EL (cell line): ENCODE measurements at places on chromosomes 3 and 15.

- no peak for DNase-seq
These were observed 378.7 kb upstream of the ATP11B start for GRCh38 chr3:182414586-182414985.

- DNase-seq, result no peak
These were observed 57.8 kb upstream of the SUCLG2 start for GRCh38 chr3:67712259-67712658.

DNA sequence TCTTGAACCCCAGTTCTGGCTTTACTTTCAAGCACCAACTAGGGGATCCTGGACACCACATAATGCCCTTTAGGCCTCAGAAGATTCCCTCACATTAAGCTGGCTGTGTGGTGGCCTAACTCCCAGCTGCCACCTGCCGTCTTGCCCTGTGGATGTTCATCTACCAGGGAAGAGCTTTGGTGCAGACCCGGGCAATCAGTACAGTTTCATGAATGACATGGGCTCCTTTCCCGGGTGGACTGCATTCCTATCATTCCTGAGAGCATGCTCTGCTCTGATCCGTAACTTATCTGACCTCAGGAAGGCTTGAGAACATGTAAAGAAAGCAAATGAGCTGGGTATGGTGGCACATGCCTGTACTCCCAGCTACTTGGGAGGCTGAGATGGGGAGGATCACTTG is 50.0 kb upstream of the GSK3B start:
- DNase-seq, result peak; percentile 91

GRCh38 chr3:52190294-52191074 is 7.5 kb upstream of the ALAS1 start:
- peak; percentile 82 for DNase-seq

GRCh38 chr3:131821191-131821762 is 213.5 kb downstream of the CPNE4 start:
- DNase-seq, result no peak
